ENCODE measurements at places on chromosomes 3 and 15. TPM values are rescaled to one million over a fixed set of nuclear protein-coding genes. Genes with fewer than 3 reads are reported as not detected.

Gene PRR20G
- not detected for total RNA-seq

Gene PCLAF
- 3.3 TPM for total RNA-seq

Gene GOLGA8T
- total RNA-seq, result not detected

Gene BSN
- total RNA-seq, result 0.32 TPM

Gene TCTA
- 40.0 TPM for total RNA-seq

Gene DET1
- 7.9 TPM for total RNA-seq

DNA sequence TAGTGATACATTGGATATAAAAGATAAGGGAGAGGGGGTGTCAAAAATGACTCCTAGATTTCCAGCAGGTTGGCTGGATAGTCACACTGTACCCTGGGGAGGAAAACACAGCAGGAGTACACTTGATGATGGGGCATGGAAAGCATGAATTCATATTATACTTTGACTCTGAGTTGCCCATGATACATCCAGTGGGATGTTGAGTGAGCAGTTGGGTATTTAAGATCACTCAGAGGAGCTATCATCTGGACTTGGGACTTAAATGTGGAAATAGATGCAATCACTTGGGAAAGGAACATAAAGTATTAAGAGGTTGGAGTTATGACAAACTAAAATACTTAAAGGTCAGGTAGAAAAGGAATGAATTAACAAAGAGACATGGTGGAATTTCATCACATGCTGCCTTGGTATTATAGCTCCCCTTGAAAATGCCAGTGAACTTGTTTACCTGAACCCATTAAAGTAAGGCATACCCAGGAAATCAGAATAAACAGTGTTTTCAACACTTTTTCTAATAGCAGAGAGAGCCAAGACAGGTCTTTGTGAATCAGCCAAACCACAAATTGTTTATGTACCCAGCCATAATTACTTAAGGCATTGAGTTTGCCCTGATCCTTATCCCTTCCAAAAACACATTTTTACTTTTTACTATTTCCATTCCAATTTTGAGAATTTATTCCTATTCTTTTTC lies 49.9 kb upstream of the ABI3BP start:
- no peaks in the 10 kb centered on the region for H3K36me3 ChIP-seq
- no peaks in the 10 kb centered on the region for H3K27me3 ChIP-seq
- H3K4me3 ChIP-seq, result no peak overlapping the region
- no peaks in the 10 kb centered on the region for H3K4me1 ChIP-seq

DNA sequence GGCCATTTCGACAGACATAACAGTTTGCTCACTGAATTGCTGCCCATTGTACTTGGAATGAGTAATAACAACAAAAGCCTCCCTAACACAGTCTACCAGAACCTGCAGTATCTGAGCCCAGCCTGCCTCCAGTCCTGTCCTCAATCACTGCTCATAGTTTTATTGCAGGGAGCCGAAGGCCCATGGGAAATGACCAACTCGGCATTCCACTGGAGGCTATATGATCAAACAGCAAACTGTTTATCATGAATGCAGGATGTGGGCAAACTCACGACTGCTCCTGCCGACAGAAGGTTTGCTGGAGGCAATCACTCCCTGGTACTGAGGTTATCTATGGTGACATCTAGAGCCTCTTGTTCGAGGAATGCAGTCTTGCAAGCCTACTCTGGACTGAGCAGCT lies 46.3 kb downstream of the LSM3 start:
- H3K36me3 ChIP-seq, result no peaks in the 10 kb centered on the region
- H3K27ac ChIP-seq, result peak overlapping the region; percentile 18
- DNase-seq, result no peak
- H3K27me3 ChIP-seq, result no peaks in the 10 kb centered on the region
- H3K4me3 ChIP-seq, result no peak overlapping the region

- H3K36me3 ChIP-seq, result no peaks in the 10 kb centered on the region
- no peak overlapping the region for H3K4me3 ChIP-seq
- H3K27ac ChIP-seq, result no peak overlapping the region
- H3K4me1 ChIP-seq, result peaks cover 5% of the 10 kb centered on the region
These were observed 102.4 kb upstream of the UBE3A start for GRCh38 chr15:25541228-25541627.

- no peaks in the 10 kb centered on the region for H3K36me3 ChIP-seq
- H3K27ac ChIP-seq, result peak overlapping the region; percentile 81
- no peak overlapping the region for H3K4me3 ChIP-seq
These were observed 27.0 kb downstream of the CTSH start for GRCh38 chr15:78917888-78918287.

GRCh38 chr3:172145031-172145686 lies 105.8 kb downstream of the FNDC3B start:
- H3K27me3 ChIP-seq, result no peaks in the 10 kb centered on the region
- peaks cover 24% of the 10 kb centered on the region for H3K4me1 ChIP-seq
- DNase-seq, result no peak
- no peak overlapping the region for H3K4me3 ChIP-seq
- no peak overlapping the region for H3K27ac ChIP-seq

- DNase-seq, result no peak
- H3K4me3 ChIP-seq, result no peak overlapping the region
- H3K36me3 ChIP-seq, result no peaks in the 10 kb centered on the region
- no peak overlapping the region for H3K27ac ChIP-seq
- no peaks in the 10 kb centered on the region for H3K27me3 ChIP-seq
- no peaks in the 10 kb centered on the region for H3K4me1 ChIP-seq
These were observed 44.3 kb downstream of the U2SURP start for GRCh38 chr3:143045639-143046038.

- no peaks in the 10 kb centered on the region for H3K27me3 ChIP-seq
- H3K4me1 ChIP-seq, result peaks cover 11% of the 10 kb centered on the region
- H3K4me3 ChIP-seq, result no peak overlapping the region
- no peak for DNase-seq
- H3K36me3 ChIP-seq, result no peaks in the 10 kb centered on the region
These were observed 115.9 kb downstream of the ASB7 start for GRCh38 chr15:100718075-100718980.

GRCh38 chr3:106942051-106942450 lies 435.2 kb upstream of the CCDC54 start:
- no peaks in the 10 kb centered on the region for H3K4me1 ChIP-seq

GRCh38 chr3:131328721-131329120 lies 52.9 kb upstream of the NUDT16 start:
- no peak overlapping the region for H3K4me3 ChIP-seq
- no peaks in the 10 kb centered on the region for H3K4me1 ChIP-seq
- no peaks in the 10 kb centered on the region for H3K36me3 ChIP-seq
- no peak overlapping the region for H3K27ac ChIP-seq

DNA sequence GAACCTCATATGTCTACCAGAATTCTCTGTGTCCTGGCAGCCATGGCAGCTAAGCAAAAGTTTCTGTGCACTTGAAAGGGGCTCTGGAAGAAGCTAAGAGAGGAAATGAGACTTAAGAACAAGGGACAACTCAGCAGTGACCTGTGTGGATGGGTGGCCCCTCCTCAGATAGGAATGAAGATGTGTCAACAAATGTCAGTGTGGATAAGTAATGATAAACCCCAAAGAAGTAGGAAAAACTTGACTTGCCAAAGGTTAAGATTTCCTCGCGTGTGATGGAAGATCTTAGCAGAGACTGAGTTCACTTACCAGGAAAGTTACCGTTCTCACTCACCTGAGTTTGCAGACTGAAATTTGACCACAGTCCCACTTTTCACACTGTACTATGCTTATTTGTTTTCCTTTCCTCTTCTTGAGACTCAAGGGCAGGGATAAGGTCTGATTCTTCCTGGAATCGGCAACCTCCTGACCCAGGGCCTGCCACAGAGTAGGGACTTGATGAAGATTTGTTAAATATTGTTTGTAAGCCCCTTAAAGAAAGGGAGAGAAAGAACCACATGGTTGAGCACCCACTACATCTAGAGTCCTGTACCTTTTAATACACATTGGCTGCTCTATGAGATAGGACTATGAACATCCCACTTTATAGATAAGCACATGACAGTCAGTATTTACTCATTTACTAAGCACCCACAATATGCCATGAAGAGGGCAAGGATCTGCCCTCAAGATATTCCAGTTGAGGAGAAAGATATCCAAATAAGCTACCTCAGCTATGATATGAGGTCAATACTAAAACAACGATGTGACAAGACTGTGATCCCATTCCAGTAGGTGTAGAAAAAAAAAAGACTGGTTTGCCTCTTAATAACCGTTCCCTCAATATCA lies 7.3 kb upstream of the HRH1 start:
- no peaks in the 10 kb centered on the region for H3K27me3 ChIP-seq
- H3K4me3 ChIP-seq, result no peak overlapping the region

Data from transverse colon (tissue), 4 donors.